Metanephros (tissue), 2 donors: ENCODE measurements at places on chromosomes 7 and 10. TPM values are rescaled to one million over a fixed set of nuclear protein-coding genes. Genes with fewer than 3 reads are reported as not detected.

The EVX1 gene
- total RNA-seq, result not detected

The PDLIM1 gene
- total RNA-seq, result 27.2 TPM

The AP1S1 gene
- 39.6 TPM for total RNA-seq

The SDK1 gene
- total RNA-seq, result 17.6 TPM

The SFXN2 gene
- 44.4 TPM for total RNA-seq

The AP4M1 gene
- total RNA-seq, result 19.0 TPM

The PODXL gene
- 127 TPM for total RNA-seq

The OPN1SW gene
- total RNA-seq, result not detected

The ABCB4 gene
- 2.4 TPM for total RNA-seq

The PIK3AP1 gene
- total RNA-seq, result 10.5 TPM

The GSTO1 gene
- total RNA-seq, result 50.7 TPM

The IQUB gene
- total RNA-seq, result 9.8 TPM

The DDIT4 gene
- total RNA-seq, result 374 TPM

The NKX1-2 gene
- not detected for total RNA-seq

The PHKG1 gene
- 29.3 TPM for total RNA-seq

The RBP4 gene
- 4.0 TPM for total RNA-seq

The LDB3 gene
- total RNA-seq, result 64.6 TPM

The TNS3 gene
- total RNA-seq, result 127 TPM

The GPR37 gene
- total RNA-seq, result 3.2 TPM

The NOS3 gene
- total RNA-seq, result 22.5 TPM

The SH2D4B gene
- 0.12 TPM for total RNA-seq

The MTURN gene
- total RNA-seq, result 78.1 TPM

The RPEL1 gene
- total RNA-seq, result not detected

The HEPACAM2 gene
- total RNA-seq, result 2.7 TPM

The ADGRA1 gene
- 1.2 TPM for total RNA-seq

The MSMB gene
- total RNA-seq, result not detected

The CAPZA2 gene
- total RNA-seq, result 124 TPM

The GRM8 gene
- total RNA-seq, result 8.1 TPM

The CALD1 gene
- total RNA-seq, result 167 TPM

The GBX1 gene
- 0.64 TPM for total RNA-seq

The RADIL gene
- 2.5 TPM for total RNA-seq

The TEX36 gene
- total RNA-seq, result not detected

The FANK1 gene
- total RNA-seq, result 4.9 TPM

The GARIN1A gene
- 0.82 TPM for total RNA-seq

The ZNF239 gene
- total RNA-seq, result 6.7 TPM

The KLF14 gene
- 1.2 TPM for total RNA-seq

The GATA3 gene
- 26.7 TPM for total RNA-seq

The PTPRN2 gene
- total RNA-seq, result 6.2 TPM

The CASD1 gene
- total RNA-seq, result 37.4 TPM

The GALNT11 gene
- total RNA-seq, result 85.1 TPM

The INMT gene
- 9.5 TPM for total RNA-seq

The CFAP43 gene
- total RNA-seq, result 12.3 TPM

The LIPM gene
- not detected for total RNA-seq

The FOXP2 gene
- total RNA-seq, result 6.8 TPM

The FXYD4 gene
- total RNA-seq, result 1.6 TPM

The PRTFDC1 gene
- 18.7 TPM for total RNA-seq

The CALHM2 gene
- total RNA-seq, result 21.1 TPM

The COL26A1 gene
- total RNA-seq, result 21.9 TPM

The PRLHR gene
- total RNA-seq, result not detected

The HECW1 gene
- 9.2 TPM for total RNA-seq

The TRDMT1 gene
- total RNA-seq, result 12.9 TPM

The STEAP1B gene
- total RNA-seq, result 1.5 TPM

The HOXA10 gene
- total RNA-seq, result 98.8 TPM

The GDF2 gene
- not detected for total RNA-seq

The MAP3K8 gene
- total RNA-seq, result 10.8 TPM

The CYCS gene
- 46.9 TPM for total RNA-seq

The DNMBP gene
- 31.2 TPM for total RNA-seq

The GDF10 gene
- 1.6 TPM for total RNA-seq
